Activated CD4-positive, alpha-beta T cell treated with anti-CD3 and anti-CD28 coated beads for 24 hours (primary cell): ENCODE measurements at places on chromosomes 13 and 19.

- no peak for DNase-seq
These were observed 52.5 kb downstream of the FLT3 start for GRCh38 chr13:28047757-28048388.

DNA sequence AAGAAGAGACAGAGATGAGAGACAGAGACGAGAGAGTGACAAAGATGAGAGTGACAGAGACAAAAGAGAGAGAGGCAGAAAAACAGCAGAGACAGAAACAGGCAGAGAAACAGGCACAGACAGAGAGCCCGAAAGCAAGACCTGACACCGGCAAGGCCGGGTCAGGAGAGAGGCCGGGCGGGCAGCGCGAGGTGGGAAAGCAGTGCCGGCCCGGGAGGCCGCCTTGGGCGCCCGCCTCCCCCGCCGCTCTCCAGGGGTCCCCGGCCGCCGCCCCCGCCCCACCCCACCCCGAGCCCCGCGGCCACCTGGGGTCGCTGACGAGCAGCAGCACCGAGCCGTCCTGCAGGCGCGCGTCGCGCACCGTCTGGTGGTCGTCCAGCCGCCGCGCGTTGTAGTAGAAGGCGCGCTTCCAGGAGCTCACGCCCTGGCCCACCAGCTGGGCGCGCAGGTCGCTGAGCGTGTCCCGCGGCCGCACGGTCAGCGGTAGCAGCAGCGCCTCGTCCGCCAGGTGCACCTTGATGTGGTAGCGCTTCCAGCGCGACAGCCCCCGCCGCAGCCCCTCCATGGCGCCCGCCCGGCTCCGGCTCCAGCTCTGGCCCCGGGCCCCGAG, at the start of gene TINCR:
TSS of gene TINCR (minus strand) at position 594 of the 610 bp plus-strand sequence.
- no peak for DNase-seq

GRCh38 chr19:53466726-53467484, 628 bp upstream of the ZNF813 start:
- DNase-seq = no peak

DNA sequence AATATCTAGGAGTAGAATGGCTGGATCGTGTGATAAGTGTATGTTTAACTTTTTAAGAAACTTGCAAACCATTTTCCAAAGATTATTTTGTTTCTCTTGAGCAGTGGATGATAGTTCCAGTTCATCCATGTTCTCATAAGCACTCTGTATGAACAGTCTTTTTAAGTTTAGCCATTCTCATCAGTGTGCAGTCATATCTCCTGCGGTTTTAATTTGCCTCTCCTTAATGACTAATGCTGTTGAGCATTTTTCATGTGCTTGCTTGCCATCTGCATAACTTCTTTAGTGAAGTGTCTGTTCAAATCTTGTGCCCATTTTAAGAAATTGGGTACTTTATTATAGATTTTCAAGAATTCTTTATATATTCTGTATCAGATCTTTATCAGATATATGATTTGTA, 58.6 kb downstream of the WASF3 start:
- DNase-seq = no peak

- DNase-seq = no peak
These were observed 313.8 kb upstream of the NBEA start for GRCh38 chr13:34628209-34628682.

GRCh38 chr13:110173247-110173818, 133.6 kb downstream of the COL4A1 start:
- DNase-seq = no peak

- DNase-seq = no peak
These were observed 9.6 kb upstream of the SBNO2 start for GRCh38 chr19:1183543-1184172.

DNA sequence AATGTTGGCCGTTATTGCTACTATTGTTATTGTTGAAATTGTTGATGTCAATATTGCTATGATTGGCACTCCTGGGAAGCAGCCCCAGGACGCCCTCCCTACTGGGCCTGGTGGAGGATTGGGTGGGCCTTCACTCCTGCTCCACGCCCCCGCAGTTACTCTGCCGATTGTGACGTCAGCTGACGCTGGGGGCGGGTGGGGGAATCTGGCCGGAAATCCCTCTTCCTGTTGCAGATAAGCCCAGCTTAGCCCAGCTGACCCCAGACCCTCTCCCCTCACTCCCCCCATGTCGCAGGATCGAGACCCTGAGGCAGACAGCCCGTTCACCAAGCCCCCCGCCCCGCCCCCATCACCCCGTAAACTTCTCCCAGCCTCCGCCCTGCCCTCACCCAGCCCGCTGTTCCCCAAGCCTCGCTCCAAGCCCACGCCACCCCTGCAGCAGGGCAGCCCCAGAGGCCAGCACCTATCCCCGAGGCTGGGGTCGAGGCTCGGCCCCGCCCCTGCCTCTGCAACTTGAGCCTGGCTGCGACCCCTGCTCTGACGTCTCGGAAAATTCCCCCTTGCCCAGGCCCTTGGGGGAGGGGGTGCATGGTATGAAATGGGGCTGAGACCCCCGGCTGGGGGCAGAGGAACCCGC, at the start of gene ETV2:
TSS of gene ETV2 (plus strand) at position 231 of the 637 bp plus-strand sequence. CDS start 716 bp downstream, outside the sequence.
- no peak for DNase-seq

GRCh38 chr13:91405240-91405639, 6.8 kb downstream of the GPC5 start:
- no peak for DNase-seq

DNA sequence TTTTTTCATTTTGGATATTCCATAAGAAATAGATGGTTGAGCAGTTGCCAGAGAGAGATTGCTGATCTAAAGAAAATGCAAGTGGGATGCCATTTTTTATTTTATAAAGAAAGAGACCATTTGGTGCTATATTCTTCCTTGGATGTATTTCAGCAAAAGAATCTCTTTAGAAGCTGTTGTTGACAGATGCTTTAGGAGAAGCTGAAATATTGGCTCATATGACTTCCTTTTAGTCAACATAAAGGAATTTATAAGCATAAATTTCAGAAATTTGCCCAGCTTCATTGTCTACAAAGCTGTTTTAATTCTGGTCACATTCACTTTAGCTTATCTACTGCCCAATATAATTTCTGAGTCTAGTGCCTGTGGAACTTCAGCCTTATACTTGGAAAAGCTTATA, 36.9 kb downstream of the POLR1D start:
- DNase-seq = no peak

DNA sequence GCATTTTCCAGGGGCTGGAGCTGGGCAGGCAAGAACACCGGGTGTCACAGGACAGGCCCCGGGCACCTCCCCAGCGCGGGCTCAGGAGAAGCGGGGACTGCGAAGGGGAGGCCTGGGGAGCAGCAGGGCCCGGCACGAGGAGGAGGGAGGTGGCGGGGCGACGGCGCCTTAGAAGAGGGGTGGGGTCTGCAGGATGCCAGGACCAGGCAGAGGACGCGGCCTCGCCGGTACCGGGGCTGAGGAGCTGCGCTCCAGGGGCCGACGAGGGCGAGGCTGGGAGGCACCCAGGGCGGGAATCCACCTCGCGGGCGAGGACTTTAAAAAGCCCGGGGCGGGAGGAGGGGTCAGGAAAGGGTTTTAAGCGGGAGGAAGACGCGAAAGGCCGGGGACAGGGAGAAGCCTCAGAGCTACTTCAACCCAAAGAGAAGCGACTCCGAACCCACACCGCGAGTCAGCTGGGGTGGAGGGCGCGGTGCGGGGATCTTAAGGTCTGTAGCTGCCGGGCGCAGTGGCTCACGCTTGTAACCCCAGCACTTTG, 665 bp downstream of the ZNF347 start:
- DNase-seq = peak; percentile 7

DNA sequence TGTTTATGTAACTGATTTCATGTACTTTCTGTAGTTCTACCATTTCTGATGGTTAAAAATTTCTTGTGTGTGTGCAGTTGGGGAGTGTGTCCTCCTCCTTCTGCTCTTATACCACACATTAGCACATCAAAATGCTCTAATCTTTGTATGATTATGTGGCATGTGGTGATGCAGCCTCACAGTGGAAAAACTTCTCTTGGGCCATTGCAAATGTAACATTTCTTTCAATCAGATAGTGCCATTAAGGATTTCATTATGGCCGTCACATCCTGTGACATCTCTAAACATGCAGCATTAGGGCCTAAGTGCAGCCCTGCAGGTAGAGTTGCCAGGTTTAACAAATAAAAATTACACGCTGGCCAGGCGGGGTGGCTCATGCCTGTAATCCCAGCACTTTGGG, 24.9 kb upstream of the ALOX5AP start:
- DNase-seq = no peak

- DNase-seq = no peak
These were observed 18.4 kb downstream of the GRTP1 start for GRCh38 chr13:113345486-113345885.

GRCh38 chr13:99151516-99151915, 49.1 kb upstream of the UBAC2 start:
- no peak for DNase-seq
